Stimulated activated CD4-positive, alpha-beta T cell treated with anti-CD3 and anti-CD28 coated beads, Interleukin-1b, Interleukin-23, amount 100 ng/mL, for 24 hours (primary cell): ENCODE measurements at places on chromosomes 3 and 15.

GRCh38 chr3:141094790-141095545, 43.8 kb downstream of the SPSB4 start:
- no peak for DNase-seq

DNA sequence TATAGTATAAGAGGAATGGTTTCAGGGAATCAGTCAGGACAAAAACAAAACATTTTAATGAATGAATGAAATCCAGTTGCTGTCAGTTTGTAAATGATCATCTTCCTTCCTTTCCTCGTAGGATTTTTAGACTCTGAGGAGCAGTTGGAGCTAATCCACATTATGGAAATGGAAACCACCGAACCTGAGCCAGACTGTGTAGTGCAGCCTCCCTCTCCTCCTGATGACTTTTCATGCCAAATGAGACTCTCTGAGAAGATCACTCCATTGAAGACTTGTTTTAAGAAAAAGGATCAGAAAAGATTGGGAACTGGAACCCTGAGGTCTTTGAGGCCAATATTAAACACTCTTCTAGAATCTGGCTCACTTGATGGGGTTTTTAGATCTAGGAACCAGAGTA, 3.1 kb downstream of the TIPARP start:
- DNase-seq = no peak

DNA sequence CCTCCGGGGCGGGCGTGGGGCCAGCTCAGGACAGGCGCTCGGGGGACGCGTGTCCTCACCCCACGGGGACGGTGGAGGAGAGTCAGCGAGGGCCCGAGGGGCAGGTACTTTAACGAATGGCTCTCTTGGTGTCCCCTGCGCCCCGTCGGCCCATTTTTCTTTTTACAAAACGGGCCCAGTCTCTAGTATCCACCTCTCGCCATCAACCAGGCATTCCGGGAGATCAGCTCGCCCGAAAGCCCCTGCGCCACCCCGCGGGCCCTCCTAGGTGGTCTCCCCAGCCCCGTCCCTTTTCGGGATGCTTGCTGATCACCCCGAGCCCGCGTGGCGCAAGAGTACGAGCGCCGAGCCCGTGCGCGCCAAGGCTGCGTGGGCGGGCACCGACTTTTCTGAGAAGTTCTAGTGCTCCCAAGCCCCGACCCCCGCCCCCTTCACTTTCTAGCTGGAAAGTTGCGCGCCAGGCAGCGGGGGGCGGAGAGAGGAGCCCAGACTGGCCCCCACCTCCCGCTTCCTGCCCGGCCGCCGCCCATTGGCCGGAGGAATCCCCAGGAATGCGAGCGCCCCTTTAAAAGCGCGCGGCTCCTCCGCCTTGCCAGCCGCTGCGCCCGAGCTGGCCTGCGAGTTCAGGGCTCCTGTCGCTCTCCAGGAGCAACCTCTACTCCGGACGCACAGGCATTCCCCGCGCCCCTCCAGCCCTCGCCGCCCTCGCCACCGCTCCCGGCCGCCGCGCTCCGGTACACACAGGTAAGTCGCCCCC, at the start of gene THBS1:
TSS of gene THBS1 (plus strand) at position 595 of the 757 bp plus-strand sequence. CDS start 779 bp downstream, outside the sequence.
- DNase-seq = peak; percentile 37

- no peak for DNase-seq
These were observed 7.6 kb downstream of the CNBP start for GRCh38 chr3:129176051-129176450.

DNA sequence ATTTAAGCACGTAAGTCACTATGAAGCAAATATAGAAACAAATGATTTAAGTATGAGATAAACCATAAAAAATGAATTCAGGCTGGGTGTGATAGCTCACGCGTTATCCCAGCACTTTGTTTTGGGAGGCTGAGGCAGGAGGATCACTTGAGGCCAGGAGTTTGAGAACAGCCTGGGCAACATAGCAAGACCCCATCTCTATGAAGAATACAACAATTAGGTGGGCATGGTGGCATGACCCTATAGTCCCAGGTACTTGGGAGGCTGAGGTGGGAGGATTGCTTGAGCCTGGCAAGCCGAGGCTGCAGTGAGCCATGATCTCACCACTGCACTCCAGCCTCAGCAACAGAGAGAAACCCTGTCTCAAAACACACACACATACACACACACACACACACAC, 34.2 kb downstream of the TMCC1 start:
- DNase-seq = no peak

DNA sequence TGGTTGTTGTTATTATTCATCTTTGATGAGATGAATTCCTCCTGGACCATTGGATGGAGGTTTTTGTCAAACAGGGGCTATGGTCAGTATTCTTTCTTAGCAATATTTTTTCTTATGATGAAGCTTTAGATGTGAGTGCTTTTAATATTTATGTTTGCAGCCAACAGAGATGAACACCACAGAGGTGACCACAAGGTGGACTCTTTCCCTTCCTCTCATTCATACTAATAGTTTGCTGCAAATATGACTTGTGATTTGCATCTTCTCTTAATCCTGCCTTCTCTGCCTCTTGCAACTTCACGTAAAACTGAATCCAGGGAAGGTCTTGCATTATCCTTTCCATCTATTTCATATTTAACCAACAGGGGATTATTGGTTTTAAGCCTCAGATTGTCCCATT, 473.1 kb upstream of the UBE2E2 start:
- no peak for DNase-seq

GRCh38 chr3:10354361-10355015, 33.6 kb upstream of the SEC13 start:
- DNase-seq = no peak

GRCh38 chr15:74598126-74598842, 17.4 kb upstream of the CLK3 start:
- peak; percentile 61 for DNase-seq

- no peak for DNase-seq
These were observed 101.1 kb downstream of the CPNE4 start for GRCh38 chr3:131933665-131934064.

- no peak for DNase-seq
These were observed 46.9 kb upstream of the CSPG4 start for GRCh38 chr15:75759416-75760130.

GRCh38 chr15:76584868-76585575, 248.4 kb downstream of the ISL2 start:
- DNase-seq = no peak

GRCh38 chr15:33834892-33835743, 133.2 kb upstream of the CHRM5 start:
- DNase-seq = no peak

- DNase-seq = no peak
These were observed 103.6 kb upstream of the DPH6 start for GRCh38 chr15:35649575-35649974.

DNA sequence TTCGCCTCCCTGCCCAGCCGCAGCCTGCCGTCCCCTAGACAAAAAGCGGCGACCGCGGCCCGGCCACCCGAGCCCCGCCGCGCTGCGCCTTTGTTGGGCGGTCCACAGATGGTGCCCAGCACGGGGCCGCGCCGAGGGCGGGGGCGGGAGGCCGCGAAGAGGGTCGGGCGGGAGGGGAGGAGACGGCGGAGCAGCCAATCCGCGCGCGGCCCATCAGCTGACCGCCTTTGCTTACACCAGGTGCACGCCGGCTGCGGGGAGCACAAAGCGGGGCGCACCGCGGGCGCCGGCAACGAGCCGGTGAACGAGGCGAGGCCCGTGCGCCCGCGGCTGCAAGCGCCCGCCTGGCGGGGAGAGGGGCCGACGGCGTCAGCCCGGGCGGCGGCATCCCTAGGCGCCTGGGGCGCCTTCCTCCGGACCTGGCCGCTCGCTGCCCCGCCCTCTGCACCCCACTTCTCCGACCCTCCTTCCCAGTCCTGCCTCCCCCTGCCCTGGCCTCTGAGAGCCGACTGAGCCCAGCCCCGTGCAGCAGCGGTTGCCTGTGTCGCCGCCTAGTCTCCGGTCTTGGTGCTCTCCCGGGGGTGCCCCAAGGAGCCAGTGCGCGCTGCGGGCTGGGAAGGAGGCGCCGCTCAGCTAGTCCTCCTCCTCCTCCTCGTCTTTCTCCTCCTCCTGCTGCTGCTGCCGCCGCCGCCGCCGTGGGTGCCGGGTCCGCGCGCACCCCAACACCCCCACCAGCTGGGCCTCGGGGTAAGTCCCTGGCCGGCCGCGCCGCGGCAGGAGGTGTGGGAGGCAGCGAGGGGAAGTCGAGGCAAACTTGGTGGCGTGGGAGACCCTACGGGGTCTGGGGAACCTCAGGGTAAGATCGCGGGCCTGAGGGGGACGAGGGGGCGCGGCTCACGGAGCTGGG, at the start of gene LRRN1:
TSS of gene LRRN1 (plus strand) at position 259 of the 907 bp plus-strand sequence. CDS start 45,211 bp downstream, outside the sequence.
- peak; percentile 21 for DNase-seq

DNA sequence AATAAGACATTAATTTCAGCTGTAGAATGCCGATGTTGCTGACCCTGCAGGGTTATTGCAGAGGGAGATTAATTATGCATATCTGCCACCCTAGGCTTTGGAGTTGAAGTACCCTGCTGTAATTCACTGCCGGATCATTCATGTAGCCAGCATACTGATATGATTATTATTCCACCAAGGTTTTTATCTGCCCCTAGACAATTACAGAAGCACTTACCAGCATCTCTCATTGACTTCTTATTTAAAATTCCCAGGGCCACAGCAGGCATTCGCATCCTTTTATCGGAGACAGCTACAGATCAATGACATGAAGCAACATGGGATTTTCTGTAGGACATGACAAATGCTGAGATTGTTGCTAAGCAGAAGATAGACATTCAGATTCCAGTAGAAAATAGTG, 31.3 kb downstream of the IL1RAP start:
- DNase-seq = no peak

- no peak for DNase-seq
These were observed 156.2 kb upstream of the IQSEC1 start for GRCh38 chr3:13229273-13229949.

DNA sequence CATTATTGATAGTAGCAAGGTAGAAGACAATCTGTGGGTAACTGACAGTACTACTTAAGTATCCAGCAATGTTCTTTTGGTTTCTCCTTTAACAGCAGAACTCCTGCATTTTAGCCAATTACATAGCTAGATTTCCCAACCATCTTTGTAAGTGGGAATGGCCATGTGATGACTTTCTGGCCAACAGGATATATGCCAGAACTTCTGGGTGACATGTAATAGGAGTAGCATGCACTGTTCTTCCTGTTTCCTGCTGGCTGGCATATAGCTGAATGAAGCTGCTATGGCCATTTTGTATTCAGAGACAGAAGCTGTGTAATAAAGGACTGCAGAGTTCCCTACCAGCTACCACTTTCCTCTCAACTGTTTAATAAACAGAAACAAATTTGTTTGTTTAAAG, 18.0 kb downstream of the SPICE1 start:
- no peak for DNase-seq

DNA sequence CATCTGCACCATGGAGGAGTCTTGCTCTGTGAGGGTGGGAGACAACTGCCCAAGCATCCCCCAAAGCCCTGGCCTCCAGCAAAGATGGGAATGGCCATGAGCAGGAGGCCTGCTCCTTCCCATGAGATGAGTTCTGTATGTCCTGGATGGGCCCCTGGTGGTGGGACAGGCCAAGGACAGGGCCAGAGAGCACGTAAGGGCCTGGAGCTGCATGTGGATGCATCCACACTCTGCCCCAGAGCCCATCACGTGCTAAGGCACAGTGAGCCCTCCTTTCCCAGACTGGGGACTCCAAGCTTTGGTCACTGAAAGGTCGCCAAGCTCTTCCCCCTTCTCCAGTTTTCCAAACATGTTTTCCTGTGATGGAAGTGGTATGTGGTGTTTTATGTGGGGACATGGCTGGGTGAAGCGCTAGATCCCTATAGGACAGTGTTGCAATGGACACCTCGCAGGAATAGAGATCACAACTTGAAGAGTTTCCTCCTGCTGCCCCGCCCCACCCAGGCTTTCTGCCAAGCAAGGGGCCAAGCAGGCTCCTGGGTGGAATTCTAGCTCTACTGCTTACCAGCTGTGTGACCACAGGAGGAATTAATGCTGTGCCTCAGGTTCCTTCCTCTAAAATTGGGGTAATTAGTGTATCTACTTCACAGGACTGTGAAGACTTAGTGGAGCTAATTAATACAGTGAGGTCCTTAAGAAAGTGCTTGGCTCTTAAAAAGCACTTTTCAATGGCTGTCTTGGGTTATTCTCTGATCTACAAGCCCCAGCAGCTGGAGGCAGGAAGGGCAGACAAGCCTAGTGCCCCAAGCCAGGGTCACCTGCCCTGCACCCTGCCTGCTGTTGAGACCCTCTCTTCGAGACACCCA, 106.4 kb upstream of the RPL32 start:
- DNase-seq = no peak

- DNase-seq = no peak
These were observed 43.3 kb upstream of the CCDC174 start for GRCh38 chr3:14608298-14608697.

DNA sequence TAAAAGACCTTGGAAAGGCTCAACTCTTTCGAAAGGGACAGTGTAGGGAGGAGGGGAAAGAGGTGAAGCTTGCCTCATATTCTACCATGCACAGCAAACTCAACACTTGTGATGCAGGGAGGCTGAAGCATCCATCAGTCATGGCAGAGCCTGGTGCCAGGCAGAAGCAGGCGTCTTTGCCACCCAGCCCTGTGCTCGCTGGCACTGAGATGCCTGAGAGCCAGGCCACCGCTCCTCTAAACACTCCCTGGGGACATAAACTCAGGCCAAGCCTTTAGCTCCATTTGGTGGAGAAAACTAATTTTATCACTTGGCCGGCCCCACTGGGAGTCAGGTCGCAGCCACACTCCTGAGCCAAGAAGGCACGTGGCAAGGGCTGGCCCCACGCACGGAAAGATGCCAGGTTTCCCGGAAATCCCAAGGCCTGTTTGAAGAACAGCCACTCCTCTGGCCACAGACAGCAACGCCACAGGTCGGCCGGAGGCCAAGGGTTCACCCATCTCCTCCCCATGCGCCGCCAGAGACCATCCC, 30.7 kb downstream of the XXYLT1 start:
- DNase-seq = no peak

DNA sequence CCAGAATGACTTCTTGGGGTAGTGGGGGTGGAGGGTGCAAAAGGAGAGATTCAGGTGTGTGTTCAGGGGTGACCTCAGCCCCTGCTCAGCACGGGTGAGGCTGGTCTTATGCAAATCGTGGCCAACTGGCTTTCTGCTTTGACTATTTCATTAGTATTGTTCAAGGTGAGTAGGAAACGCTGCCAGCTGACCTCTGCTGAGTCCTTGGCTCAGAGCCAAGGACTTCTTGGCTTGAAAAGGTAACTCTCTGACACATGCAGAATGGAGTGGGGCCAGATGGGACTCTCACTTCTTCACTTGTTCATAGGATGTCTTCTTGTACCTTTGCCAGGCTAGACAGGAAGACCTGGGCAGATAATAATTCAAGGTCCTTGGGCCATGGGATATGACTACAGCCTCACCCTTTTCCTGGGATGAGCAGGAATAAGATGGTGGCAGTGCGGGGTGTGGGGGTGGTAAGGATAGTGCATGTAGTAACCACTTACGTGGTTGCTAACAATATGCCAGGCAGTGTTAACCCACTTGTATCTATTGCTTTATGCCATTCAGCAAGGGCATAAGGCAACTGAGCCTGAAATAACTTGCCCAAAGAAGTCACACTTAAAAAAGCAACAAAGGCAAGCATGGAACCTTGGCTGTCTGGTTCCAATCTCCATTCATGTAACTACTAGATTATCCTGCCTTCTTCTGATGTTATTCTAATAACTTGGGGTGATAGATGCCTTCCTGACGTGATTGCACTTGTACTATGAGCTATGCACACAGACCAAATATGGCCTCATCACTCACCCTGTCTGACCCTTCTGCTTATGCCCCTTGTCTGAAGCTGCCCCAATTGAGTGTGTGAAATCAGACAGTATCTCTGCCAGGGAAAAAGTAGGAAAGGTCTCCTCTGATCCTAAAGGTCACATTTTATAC, 193.1 kb downstream of the NR1D2 start:
- no peak for DNase-seq
